ENCODE measurements at places on chromosomes 6 and 20.

GRCh38 chr20:21509597-21510371 lies 4.1 kb downstream of the NKX2-2 start:
- DNase-seq: no peak

DNA sequence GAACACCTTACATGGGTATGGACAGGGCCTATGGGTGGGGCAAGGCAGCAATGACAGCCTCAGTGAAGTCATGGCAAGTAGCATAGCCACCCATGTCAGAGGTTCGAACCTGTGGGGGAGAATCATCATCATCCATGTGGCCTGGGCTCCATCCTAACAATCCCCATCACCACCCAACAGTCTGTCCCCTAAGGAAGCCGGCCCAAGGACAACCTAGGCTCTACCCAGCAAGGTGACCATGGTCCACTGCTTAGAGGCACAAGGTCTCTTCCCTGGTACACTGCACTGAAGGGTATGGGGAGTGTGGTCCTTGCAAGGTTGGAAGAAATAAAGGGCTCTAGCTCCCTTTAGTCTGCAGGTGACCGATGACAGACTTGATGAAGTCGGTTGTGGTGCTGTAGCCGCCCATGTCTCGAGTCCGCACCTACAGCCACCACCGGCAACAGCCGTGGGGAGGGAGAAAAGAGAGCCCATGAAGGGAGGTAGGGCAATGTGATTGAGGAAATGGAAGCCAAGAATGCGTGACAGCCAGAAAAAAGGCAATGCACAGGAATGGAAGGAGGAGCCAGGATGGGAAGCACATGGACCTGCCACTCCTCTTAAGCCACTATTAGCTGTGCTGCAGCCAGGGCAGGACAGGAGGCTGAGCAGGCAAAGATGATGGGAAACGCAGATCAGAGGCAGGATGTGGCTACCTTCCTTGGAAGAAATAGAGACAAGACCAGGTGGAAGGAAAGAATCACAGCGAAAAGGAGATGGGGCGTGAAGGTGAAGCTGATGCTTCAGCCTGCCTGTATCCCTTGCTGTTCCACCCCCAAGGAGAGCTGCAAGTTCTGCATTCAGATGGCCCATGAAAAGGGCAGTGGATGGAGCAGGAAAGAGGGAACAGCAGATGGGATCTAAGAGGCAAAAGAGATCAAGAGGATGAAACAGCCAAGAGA lies 5.3 kb downstream of the IDH3B start:
- DNase-seq: no peak

DNA sequence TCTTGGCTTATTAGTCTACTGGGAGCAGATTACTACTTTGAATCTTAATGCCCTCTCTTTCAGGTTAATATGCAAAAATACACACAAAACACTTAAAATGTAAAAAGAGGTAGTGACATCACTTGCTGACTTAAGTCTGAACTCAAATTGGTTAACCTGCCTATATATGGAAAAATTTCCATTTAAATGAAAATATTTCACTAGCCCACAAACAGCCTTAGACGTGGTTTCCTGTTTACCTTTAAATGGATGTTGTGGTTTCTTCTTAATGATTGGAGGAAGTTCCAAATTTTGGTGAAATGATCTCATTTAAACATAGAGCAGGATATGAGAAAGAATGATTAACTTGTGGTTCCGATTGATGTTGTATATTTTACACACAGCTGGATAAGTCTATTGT lies 553.7 kb downstream of the CD109 start:
- peak; percentile 17 for DNase-seq

DNA sequence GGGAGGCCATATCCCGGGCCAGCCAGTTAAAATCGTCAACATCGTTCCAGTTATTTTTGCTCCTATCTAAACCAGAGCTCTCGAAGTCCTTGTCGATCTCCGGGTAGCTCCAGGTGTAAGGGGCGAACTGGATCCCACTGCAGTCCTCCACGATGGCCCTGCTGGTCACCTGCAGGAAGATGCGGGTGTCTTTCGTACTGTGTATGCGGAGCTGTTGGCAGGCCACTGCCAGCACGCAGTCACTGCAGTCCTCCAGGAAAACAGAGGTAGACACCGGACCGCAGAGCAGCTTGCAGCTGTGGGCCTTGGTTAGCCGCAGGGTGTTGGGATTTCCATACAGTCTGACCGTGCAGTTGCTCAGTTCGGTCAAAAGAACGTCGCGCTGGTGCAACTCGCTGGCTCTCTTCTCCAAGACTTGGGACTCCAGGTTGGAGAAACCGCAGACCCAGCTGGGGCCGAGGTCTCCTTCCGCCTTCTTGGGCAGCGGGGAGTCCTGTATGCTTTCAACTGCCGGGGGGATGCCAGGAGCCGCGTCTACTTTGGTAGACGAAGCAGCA lies 742 bp downstream of the TBCC start:
- DNase-seq: no peak

DNA sequence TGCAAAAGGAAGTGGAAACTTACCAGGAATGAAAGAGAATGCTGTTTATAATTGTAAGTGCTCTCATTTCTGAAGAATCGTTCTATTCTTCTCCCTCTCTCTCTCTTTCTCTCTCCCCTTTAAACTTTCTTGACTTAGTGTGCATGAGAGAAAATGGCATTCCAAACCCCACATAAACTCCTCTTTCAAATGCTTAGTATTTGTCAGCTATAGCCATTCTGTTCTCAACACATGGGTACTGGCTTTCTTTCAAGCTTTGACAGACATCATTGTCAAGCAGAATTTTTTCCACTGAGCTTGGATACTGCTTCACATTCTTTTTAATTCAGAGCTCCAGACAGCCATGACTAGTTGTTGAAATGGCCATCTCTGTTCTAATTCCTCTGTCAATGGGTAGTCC lies 51.1 kb upstream of the PREP start:
- DNase-seq: no peak

GRCh38 chr6:139257291-139257690 lies 34.5 kb downstream of the TXLNB start:
- no peak for DNase-seq

- no peak for DNase-seq
These were observed 158.9 kb downstream of the MRPL14 start for GRCh38 chr6:43968110-43968965.

DNA sequence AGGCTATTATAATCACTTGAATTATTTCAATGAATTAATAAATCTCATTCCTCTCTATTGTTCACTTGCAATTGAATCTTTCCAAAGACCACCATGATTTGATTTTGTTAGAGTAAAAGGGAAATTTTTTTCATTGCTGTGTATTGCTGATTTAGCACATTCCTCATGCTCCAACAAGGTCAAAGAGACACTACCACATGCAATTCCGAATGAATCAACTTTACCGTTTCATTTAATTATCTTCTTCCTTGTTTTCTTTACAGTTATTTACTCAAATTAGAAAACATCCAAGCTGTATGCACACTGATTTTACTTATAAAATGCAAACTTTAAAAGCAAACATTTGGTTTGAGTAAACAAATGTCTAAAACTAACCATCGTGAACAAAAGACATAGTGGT lies 967 bp downstream of the KIAA0408 start:
- DNase-seq: no peak

DNA sequence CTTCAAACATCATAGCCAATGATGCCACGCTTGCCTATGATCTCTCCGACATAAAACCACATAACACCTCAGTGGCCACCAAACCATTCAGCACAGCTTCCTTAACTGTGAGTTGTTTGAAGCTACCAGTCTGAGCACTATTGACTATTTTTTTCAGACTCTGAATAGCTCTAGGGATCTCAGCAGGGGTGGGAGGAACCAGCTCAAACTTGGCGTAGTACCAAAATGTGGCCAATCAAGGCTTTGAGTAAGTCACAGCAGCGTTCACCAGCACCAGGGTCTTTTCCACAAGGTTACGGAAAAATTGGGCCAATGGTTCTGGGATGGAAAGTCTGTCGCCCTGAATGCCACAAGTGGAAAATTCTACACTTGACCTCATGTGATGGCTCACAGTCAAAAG lies 70.6 kb downstream of the SMPDL3A start:
- no peak for DNase-seq

DNA sequence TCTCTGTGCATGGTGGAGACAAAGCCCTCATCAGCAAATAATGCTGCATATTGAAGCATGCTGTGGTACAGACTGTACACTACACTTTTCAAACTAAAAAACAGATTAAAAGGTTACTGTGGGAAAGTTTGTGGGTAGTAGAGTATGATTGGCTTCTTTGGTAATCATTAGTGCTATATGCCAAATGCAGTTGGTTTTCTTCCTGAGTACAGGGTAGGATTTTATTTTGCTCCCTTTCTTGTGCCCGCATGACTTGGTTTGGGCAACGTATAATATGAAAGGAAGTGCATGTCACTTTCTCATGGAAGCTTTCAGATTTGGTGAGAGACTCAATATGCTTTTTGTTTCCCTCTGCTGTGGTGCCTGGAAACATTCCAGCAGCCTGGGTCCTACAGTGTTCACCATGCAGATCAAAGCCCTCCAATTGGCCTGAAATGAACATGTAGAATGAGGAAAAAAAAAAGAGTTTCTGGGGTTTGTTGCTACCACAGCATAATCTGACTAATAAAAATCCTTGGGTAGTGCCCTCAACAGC lies 270.7 kb upstream of the ADGRB3 start:
- no peak for DNase-seq

DNA sequence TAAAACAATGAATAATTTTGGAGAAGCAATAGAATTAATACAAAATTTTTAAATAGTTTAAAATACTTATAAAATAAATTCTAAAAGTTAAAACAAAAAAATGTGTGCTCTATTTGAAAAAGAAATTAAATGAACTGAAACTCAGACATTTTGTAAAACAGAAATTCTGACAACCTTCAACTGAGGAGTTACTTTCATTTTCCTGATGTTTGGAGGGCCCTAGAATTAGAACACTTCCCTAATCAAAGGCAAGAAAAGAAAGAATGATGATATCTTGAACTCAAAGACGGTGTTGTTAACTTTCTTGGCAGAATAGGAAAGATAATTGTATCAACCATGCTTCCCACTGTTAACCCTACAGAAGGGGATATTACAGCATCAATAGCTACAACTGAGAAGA lies 27.9 kb downstream of the SNX14 start:
- no peak for DNase-seq

DNA sequence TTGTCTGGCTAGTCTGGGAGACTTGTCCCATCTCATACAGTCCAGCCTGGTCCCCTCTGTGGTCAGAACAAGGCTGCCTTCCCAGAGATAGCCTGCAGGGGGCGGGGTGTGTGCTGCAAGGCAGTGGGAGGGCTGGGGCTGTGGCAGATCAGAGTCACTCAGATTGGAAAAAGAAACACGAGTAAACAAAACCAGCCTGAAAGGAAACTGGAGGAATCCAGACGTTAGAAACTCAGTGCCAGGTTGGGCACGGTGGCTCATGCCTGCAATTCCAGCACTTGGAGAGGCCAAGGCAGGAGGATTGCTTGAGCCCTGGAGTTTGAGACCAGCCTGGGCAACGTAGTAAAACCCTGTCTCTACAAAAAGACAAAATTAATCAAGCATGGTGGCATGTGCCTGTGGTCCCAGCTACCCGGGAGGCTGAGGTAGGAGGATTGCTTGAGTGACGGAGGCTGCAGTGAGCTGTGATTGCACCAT lies 20.2 kb downstream of the LEMD2 start:
- DNase-seq: peak; percentile 35

- no peak for DNase-seq
These were observed 29.7 kb downstream of the LIN28B start for GRCh38 chr6:104986625-104987024.

- no peak for DNase-seq
These were observed 85.4 kb downstream of the CHMP4B start for GRCh38 chr20:33896509-33896908.

DNA sequence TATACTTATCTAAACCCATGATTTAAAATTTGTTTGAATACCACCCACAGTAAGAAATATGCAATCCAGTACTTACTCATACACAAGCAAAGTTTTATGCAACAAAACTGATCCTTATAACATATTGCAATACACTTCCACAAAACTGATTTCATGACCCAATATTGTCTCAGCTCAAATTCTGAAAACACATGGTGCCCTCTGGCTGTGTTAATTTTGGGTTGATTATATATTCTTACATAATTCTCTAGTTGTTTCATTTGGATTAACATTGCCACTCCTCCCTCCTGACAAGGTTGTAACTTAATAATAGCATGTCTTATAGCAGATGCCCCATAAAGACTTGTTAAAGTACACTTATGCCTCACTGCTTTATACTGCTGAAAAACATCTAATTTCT lies 73.0 kb upstream of the TULP1 start:
- no peak for DNase-seq

DNA sequence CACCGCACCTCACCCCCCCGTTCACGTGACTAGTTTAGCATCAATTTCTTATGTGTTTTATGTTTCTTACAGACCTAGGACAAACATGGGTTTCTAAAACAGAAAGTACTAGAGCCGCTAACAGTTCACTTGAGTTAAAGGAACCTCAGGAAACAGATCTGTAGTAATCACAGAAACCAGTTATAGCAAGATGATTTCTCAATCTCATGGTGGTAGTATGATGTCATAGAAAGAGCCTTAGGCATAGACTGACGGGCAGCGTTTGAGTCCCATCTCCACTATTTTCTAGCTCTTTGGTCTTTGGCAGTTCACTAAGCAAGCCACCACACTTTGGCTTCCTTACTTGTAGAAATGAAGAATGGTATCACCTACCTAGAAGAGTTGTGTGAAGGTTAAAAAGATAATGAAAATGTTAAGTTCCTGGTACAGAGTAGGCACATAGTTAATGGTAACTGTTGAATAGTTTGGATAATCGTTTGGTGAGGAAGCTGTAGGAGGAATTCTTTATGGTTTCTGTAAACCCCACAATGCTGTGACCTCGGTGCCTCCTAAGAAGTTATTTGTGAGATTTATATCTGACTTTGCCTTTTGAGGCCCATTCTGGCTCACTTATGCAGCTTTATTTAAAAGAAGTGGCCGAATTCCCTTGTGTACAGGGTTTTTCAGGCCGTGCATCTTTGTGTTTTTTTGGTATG lies 21.3 kb downstream of the CTNNBL1 start:
- DNase-seq: no peak
